ENCODE measurements at places on chromosomes 3 and 15.

DNA sequence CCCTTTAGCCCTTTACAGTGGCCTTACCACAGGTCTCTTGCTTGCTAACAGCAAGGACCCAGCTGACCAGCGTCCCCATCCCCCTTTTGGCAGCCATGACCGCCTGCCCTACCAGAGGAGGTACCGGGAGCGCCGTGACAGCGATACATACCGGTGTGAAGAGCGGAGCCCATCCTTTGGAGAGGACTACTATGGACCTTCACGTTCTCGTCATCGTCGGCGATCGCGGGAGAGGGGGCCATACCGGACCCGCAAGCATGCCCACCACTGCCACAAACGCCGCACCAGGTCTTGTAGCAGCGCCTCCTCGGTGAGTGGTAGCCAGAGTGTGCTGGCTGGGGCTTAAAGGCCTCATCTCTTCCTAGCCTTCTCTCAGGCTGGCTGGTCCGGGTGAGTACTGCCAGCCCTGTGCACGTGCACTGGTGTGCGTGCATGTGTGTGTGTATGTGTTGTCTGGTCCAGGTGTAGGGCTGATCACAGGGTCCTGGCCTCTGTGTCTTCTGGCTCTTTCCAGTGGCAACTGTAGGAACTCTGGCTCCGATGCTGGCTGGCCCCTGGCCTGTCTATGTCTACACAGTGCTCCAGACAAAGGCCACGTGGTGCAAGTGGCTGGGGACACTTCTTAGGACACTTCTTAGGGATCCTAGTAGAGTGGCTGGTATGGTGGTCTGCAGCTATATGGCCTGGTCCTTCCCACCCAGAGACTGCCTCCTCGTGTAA, 4.4 kb downstream of the CLK3 start:
- no peak for DNase-seq

DNA sequence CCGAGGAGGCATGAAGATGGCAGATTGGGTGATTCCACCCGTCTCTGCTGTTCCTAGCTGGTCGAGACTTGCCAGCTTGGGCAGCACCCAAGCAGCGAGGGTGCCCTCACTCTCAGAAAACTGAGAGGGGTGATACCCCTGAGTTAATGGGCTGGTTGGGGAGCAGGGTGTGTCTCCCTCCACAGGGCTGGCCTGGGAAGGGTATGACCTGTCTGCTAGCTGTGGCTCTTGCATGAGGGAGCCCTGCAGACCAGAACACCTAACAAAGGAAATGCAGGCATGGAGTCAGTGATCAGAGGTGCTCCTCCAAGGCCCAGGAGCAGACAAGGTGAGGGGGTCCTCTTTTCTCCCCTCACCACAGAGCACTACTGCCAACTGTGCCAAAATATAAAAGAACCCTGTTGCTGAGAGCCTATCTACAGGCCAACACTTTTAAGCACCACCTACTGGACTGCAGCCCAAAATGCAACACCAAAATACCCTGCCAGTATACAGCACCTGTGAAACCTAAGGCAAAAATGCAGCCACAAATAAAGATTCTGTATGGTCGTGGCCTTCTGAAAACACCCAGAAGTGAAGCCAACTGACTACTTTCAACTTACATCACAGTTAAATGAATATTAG, 35.8 kb upstream of the PPM1L start:
- DNase-seq, result no peak

GRCh38 chr3:172604895-172605646, 81.8 kb upstream of the TNFSF10 start:
- DNase-seq, result no peak

GRCh38 chr3:146387566-146387965, 81.8 kb downstream of the PLSCR2 start:
- no peak for DNase-seq

DNA sequence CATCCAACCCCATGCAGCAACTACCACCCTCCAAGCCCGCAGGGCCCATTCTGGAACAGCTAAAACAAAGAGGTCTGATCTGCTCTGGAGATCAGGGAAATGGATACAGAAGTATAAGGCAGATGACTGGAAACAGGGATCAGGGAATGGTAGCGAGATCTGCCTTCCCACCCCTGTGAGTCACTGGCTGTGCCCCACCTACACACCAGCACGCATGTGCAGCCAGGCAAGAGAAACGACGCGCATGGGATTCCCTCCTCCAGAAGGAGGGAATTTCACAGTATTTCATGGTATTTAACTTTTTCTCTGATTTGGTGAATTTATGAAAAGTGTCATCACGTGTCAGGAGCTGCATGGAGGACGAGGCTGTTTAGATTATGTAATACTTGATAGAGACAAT, 116.7 kb downstream of the ARRDC4 start:
- DNase-seq, result no peak

DNA sequence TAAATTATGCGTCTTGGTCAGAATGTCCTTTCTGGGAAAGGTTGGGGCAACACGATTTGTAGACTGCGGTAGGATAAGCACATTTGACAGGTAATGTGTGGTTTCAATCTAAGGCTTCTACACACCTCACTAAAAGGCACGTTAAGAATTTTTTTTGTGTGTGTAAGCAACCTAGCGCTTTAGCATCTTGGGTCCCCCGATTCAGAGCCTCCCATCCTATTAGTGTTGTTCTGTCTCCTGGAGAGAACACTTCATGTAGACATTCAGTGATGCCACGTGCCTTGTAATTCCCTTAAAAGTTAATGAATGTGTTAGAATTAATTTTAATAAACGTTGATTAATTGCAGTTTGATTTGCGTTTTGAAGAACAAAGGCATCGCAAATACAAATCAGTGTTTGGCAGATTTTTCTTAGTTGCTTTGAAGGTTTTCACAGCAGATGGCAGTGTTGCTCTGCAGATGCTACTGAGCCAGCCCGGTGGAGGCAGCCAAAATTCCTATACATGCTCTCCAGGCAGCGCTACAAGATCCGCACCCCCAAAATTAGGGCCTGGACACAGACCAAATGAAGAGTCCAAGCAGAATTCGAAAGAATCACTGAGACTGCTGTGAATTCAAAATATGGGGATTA, 63.5 kb downstream of the OTOL1 start:
- no peak for DNase-seq

DNA sequence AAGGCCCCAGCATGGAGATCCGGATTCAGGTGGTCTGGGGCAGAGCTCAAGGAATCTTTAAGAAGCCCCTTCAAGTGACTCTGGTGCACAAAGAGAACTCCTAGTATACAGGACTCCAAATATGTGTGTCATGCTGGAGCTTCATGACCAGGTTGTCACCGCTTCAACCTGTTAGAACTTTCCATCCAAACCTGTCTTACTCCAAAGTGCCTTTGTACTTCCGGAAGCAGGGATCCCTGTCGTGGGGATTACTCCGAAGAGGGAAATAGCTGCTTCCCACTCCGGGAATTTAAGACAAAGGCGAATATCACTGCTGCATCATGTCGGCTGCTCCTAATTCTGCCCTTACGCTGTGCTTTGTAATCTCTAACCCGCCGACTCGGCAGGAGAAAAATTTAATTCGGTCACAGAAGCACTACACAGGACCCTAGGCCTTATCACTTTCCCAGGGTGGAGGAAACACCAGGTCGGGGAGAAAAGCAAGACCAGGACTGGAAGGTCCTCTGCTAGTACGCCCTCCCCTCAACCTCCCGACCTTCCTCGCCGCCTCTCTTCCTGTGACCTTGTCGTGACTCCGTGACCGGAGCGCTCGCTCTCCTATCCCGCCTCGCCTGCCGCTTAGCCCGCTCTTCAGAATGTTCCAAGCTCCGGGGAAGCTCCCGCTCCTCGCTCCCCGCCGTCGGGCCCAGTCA, 730 bp downstream of the HIGD1A start:
- DNase-seq, result no peak

DNA sequence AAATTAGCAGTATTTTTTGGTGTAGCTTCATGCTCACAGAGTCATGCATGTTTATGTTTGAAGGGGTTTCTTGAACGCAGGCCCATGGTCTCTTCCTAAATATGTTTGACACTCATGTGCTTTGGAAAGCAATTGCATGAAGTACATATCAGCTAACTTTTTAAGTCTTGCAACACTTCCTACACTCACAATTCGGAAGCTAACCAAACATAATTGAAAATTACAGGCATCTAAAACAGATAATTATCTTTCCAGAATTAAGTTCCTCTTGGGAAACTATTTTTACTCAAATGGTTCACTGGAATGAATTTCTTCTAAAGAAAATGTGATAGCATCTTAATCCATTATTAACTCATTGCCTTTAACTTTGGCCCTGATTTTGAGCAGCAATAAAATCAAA, 438.9 kb downstream of the RAP2B start:
- DNase-seq, result no peak

DNA sequence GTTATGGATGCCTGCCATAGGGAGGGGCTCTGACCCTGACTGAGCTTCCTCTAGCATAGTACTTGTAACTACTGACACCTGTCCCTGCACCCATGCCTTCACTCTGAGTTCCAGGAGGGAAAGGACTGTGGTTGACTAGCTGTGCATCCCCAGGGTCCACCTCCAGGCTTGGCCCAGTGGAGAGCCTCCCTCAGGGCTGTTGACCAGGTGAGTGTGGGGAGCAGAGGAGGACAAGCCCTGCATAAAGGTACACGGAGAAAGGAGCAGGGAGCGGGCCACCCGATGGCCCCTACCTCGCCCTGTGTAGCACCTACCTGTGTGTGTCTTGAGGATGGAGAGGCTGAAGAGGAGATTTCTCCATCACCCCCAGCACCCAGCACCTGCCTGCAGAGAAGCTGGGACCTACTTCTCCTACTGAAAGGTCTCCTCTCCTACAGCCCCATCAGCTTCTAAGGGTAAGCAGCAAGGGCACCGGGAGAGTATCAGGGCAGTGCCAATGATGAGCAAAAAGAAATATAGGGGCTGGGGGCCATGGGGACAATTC, 6.7 kb upstream of the LTF start:
- no peak for DNase-seq

DNA sequence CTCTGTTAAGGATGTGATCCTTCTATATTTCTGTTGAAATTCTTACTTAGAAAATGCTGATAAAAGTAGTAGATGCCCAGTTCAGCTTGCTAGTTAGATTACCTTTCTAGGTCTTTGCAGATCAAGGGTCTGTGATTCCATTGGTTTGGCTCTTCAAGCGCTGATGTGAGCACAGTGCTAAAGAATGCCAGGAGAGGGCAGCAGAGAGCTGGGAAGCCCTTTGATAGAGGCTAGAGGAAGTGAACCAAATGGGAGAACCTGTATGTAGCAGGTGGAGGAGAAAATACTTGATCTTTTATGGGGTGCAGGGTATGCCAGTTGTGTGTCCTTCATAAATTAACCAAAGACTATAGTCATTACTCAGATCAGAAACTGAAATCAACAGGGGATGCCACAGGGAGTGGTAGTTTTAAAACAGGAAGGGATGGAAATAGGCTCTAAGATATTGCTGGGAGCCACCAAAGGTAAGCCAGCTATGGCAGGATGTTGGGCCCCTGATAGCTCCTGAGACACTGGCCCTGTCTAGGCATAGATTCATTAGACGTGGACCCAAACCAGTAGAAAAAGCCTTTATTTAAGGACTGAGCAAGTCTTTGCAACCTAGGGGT, 677.4 kb downstream of the SQOR start:
- no peak for DNase-seq

GRCh38 chr3:129058441-129059200, 2.0 kb upstream of the GP9 start:
- DNase-seq, result no peak

- DNase-seq, result peak; percentile 67
Measured at GRCh38 chr15:51227940-51228732, 110.3 kb downstream of the CYP19A1 start.

DNA sequence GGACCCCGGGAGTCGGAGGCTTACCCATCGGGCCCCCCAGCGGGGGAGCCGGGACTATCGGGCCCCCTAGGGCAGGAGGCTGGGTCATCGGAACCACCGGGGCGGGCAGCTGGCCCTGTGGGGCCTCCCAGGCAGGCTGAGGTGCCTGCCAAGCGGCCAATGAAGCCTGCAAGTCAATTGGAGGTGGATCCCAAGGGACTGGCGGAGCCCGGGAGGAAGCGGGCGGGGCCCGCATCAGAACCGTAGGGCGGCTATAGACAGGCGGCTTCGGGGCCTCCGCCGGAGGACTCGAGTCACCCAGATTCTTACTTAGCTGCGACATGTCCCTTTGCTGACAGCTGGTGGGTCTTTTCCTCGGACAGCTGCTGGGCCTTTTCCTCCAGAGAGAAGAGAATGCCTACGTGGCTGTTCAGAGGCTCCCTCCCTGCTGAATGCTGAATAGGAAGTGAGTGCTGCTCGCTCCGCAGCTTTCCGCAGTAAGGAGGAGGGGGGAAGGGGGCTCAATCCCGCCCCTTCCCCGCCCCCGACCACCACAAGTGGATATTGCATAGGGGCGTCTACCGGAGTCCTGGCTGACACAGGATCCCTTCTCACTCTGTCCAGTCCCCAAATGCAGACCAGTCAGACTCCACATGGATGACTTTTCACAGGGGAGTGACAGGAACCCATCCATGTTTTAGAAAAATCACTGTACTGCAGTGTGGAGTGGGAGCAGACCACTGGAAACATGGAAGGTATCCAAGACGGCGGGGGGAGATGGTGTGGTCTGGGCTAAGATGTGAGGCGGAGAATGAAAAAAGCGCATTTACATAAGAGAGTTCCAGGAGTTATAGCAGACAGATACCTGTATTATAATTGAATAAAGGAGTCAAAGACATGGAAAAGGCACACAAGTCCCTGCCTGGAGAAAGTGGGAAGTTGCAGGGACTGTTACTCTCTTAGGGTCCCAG, at the start of gene MAGEL2:
Gene MAGEL2, minus strand, starts transcription at position 447 of the 950 bp plus-strand sequence. Its CDS starts 125 bp downstream, at position 322.
- no peak for DNase-seq

DNA sequence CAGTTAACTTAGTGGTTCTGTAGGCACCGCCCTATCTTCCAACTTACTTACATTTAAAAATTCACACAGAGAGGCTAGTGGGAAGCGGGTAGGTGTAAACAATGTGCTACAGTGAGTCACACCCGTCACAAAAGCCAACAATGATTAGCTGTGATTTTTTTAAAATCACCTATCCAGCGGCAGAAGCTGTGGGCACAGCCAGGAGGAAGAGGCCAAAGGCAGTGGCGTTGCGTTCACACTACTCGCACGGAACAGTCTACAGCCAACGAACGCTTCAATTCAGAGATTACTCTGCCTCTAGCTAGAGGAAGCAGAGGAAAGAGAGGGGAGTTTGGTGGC, 2.5 kb upstream of the NLGN1 start:
- no peak for DNase-seq

DNA sequence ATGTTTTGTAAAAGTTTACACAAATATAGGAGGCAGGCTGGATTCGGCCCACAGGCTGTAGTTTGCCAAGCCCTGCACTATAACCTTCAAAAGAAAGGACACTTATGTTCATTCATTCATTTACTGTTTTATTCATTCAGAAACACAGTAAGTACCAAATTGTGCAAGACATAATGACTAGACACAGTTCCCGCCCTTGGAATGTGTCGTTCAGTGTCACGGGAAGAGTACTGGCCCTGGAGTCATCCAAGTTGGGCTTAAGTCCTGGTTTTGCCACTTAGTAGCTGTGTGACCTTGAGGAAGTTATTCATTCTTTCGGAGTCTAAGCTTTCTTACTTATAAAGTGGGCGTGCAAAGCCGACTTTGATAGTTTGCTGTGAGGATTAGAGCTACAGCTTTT, 22.0 kb downstream of the COLQ start:
- DNase-seq, result no peak

- DNase-seq, result no peak
Measured at GRCh38 chr3:146581080-146581601, 24.0 kb downstream of the PLSCR5 start.

GRCh38 chr3:57298041-57298440, 5.6 kb upstream of the ASB14 start:
- no peak for DNase-seq

GRCh38 chr3:138359919-138360868, 11.8 kb downstream of the MRAS start:
- DNase-seq, result no peak

GRCh38 chr3:173135059-173135458, 6.0 kb downstream of the SPATA16 start:
- no peak for DNase-seq

Measured in BJ (cell line).